Muscle of leg (tissue), 16 donors: ENCODE measurements at places on chromosomes 2 and 18. TPM values are rescaled to one million over a fixed set of nuclear protein-coding genes. Genes with fewer than 3 reads are reported as not detected.
A peak's percentile ranks its signal among the peaks of the same experiment; 100 is the strongest.

Gene DPP4
- 13.4 TPM for total RNA-seq

Gene LCT
- not detected for total RNA-seq

- DNase-seq: peak; percentile 71
Observed at GRCh38 chr18:56327191-56327885, 311.1 kb downstream of the TXNL1 start.

GRCh38 chr18:7779211-7779610 lies 212.1 kb downstream of the PTPRM start:
- no peak for DNase-seq

GRCh38 chr2:15868704-15869103 lies 71.6 kb upstream of the MYCN start:
- no peak for DNase-seq

GRCh38 chr2:120239488-120240287 lies 13.0 kb upstream of the RALB start:
- peak; percentile 89 for DNase-seq
